H4 (cell line): ENCODE measurements at places on chromosomes 13 and 19. TPM values are rescaled to one million over a fixed set of nuclear protein-coding genes. Genes with fewer than 3 reads are reported as not detected.

RDH8 gene
- not detected in 2 replicates for total RNA-seq

FAM216B gene
- not detected in 2 replicates for total RNA-seq

OR1M1 gene
- total RNA-seq: not detected in 2 replicates

PNMA8C gene
- total RNA-seq: not detected in 2 replicates
